ENCODE measurements at places on chromosomes 4 and X.

- DNase-seq: no peak
Measured at GRCh38 chrX:106481341-106481740, 130.4 kb upstream of the RADX start.

- no peak for DNase-seq
Measured at GRCh38 chr4:14767142-14767541, 235.1 kb upstream of the CPEB2 start.

DNA sequence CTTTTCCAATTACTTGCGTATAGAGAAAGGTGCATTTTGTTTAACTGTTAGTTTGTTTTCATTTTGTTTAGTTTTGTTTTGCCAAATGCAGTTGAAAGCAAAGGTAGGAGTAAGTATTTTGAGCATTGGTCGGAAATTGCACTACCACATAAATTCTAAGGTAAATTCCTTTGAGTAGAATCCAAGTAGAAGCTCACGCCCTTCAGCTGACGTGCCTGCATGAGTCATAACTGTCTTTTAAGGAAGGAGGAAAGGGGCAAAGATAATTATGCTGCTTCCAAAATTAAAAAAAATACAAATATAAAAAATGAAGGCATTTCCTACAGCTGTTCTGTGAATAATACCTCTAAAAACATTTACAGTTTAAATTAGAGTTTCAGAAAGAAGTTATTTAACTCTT lies 110.2 kb upstream of the MYOZ2 start:
- DNase-seq: no peak

GRCh38 chr4:112112590-112113170 lies 32.6 kb upstream of the FAM241A start:
- DNase-seq: no peak

DNA sequence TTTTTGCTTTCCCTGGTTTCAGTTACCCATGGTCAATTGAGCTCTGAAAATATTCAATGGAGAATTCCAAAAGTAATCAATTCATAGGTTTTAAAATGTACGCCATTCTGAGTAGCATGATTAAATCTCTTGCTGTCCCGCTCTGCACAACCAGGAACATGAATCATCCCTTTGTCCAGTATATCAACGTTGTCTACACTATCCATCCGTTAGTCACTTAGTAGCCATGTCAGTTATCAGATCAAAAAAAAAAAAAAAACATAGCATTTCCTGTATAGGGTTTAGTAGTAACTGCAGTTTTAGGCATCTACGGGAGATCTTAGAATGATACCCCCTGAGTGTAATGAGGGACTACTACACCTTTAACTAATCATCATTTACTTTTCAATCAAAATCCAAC lies 15.1 kb downstream of the LAMP2 start:
- no peak for DNase-seq

GRCh38 chr4:89720981-89721380 lies 116.0 kb downstream of the SNCA start:
- no peak for DNase-seq

GRCh38 chr4:118033148-118034052 lies 886 bp upstream of the NDST3 start:
- DNase-seq: no peak

DNA sequence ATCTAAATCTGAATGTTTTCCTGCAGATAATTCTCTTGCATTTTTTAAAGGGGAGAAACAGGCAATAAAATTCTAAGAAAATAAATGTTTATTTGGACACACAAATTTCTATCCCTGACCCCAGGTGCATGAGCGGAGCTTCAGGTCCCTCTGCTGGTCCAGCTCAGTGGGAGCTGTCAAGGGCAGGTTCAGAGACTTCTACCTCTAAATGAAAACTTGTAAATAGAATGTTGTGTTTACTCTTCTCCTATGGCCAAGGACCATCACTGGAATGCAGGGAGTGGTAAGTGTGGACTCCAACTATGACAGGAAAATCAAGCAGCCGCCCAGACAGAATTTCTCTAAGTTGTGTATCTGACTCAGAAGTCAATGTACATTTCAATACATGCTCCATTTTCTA lies 148.6 kb upstream of the TTC29 start:
- no peak for DNase-seq

DNA sequence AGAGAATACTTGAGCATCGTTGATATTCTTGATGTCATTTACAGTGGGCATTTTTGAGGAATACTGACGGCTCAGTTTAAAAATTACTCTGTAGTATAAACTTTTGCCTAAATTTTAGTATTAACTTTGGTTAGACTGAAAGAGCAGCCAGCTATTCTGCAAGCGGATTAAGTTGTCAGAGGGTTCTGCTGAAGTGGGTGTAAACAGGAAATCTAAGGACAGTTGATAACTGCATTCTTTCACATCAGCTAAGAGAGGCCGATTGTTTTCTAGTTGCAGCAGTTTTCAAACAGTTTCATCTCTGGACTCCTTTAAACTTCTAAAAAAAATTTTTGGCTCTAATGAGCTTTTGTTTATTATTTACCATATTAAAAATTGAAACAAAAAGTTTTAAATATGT lies 149.6 kb downstream of the RAPGEF2 start:
- no peak for DNase-seq

- DNase-seq: no peak
Measured at GRCh38 chr4:45385306-45385705, 659.0 kb upstream of the GNPDA2 start.

GRCh38 chr4:39587881-39588280 lies 50.8 kb downstream of the SMIM14 start:
- DNase-seq: no peak

GRCh38 chr4:24999392-25000089 lies 31.2 kb downstream of the LGI2 start:
- DNase-seq: no peak

- DNase-seq: no peak
Measured at GRCh38 chr4:40144716-40145115, 52.1 kb upstream of the RHOH start.

GRCh38 chr4:89298788-89299152 lies 8.8 kb downstream of the GPRIN3 start:
- no peak for DNase-seq

- DNase-seq: no peak
Measured at GRCh38 chr4:96698831-96699230, 858.9 kb downstream of the PDHA2 start.

DNA sequence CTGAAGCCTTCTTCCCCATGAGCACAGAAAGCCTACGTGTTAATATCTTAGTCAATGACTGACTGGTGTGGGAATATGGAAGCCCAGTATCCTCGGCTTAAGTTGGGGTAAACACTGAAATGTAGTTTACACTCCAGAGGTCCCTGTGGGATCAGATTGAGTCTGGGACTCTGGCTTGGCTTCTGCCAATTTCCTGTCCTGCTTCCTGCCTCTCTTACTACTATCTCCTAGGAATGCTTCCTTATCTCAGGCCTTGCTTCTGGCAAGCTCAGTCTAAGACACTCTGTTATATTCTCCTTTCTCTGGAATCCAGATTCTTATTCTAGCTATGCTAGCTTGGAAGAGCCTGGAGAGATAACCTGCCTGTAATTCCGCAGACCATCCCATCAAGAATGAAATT lies 174.0 kb upstream of the LDB2 start:
- no peak for DNase-seq

All from esophagus squamous epithelium (tissue), 5 donors.